ENCODE measurements at places on chromosomes 6 and 20.
A peak's percentile ranks its signal among the peaks of the same experiment; 100 is the strongest.

DNA sequence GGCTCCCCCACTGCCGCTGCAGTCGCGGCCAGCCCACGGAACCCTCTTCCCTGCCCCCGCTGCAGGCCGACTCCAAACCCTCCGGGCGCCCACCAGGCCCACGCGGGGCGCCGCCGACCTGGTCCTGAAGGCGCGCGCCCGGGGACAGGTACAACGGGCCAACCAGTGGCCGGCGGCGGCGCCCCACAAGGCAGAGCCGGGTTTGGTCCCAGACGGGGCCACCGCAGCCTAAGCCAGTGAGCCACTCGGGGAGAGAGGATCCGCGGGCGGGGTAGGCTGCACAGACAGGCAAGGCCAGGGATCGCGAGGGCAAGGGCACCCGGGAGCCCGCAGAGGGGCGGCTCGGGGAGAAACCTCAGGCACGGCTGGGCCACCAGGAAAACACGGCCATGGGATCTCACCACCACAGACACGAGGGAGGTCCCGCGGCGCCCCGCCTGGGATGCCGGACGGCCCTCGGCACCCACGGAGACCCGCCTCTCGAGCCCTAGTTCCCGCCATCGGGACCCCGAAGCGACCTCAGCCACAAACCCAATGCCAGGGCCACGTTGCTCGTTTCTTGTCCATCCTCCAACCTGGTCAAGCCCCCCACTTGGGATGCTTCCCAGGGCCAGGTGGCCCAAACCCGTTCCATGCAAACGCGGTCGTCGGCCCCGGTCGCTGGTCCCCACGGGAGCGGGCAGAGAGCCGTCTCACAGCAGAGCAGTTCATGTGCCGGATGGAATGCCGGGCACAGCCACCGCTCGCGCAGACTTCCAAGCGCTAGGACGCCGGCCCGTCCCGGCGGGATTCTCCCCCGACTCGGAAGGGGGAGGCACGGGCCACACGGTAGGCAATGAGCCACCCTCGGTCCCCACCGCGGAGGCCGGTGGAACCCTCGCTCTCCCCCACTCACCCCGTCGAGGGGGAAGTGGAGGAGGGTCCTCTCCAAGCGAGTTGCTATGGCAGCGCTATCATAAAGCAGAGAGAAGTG is 1956.6 kb upstream of the DEFB115 start:
- DNase-seq: no peak

DNA sequence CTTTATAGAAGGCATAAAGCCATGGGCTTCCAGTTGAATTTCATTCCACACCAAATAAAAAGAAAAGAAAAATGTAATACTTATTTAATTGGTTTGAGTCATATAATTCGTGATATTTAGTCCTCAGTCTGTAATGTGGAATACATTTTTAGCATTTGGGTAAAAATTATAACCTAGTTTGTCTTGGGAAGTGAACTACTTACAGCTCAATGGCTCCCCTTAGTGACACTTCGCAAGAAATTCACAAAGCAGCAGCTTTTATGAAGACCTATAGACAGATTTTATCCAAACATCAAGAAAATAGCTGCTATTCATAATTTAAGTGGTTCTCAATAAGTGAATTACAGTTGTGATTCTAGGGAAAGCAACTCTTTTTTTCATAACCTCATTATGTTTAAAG is 72.1 kb downstream of the RSPO3 start:
- DNase-seq: peak; percentile 26

GRCh38 chr6:28001751-28002150 is 44.7 kb downstream of the OR2B6 start:
- no peak for DNase-seq

- no peak for DNase-seq
Measured at GRCh38 chr20:34095825-34096224, 16.2 kb downstream of the EIF2S2 start.

DNA sequence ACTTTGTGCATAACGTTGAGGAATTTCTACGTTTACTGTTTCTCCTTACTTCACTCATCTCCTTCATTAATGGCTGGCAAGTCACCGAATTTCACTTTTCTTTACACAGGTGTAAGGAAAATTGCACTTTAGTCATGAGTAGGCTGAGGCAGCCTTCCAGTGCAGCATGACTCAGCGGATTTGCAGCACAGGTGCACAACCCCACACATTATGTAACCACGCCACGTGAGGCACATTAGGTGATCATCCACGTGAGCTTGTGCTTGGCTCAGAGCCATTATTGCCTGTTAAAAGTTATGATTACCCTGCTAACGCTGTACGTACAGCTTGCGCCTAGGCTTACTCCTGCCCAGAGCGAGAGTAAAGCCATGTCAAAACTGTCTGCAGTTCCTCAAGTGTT is 158.8 kb downstream of the NKAIN2 start:
- DNase-seq: no peak
